Renal cortical epithelial cell (primary cell): ENCODE measurements at places on chromosomes 1 and 21. TPM values are rescaled to one million over a fixed set of nuclear protein-coding genes. Genes with fewer than 3 reads are reported as not detected.

The MYBPHL gene
- not detected in 2 replicates for total RNA-seq

The SIK1 gene
- total RNA-seq: 0.69 and 6.4 TPM in 2 replicates

The LYPD8 gene
- 2.6 and 4.3 TPM in 2 replicates for total RNA-seq

DNA sequence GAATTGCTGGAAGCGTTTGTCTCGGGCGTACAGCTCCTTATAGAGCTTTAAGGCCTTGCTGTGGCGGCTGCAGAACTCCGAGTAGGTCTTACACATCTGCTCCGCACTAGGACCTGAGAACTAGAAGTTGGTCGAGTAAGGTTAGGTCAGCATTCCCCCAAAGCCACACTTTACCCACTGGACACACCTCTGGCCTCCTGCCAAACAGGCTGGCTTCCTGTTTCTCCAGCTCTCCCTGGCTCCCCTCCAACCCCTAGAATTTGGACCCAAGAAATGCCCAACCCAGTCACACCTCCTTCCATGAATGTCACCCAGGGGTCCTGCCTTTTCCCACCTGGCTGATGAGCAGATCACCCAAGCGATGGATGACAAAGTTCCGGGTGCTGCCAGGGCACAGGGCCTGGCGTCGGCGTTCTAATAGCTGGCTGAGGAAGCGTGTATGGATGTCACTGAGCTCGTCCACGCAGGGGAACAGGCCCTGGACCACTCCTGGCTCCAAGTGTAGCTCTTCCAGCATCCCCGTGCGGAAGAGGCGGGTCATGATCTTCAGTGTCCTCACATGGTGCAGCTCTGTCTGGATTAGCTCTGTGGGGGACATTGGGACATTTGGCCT, 15.6 kb downstream of the ARHGEF2 start:
- peak; percentile 64 for DNase-seq

GRCh38 chr21:43933199-43933598, 68.2 kb downstream of the AGPAT3 start:
- no peak for DNase-seq
